ENCODE measurements at places on chromosomes 11 and 22.

GRCh38 chr11:30917859-30918478, 331.8 kb upstream of the MPPED2 start:
- DNase-seq: no peak

DNA sequence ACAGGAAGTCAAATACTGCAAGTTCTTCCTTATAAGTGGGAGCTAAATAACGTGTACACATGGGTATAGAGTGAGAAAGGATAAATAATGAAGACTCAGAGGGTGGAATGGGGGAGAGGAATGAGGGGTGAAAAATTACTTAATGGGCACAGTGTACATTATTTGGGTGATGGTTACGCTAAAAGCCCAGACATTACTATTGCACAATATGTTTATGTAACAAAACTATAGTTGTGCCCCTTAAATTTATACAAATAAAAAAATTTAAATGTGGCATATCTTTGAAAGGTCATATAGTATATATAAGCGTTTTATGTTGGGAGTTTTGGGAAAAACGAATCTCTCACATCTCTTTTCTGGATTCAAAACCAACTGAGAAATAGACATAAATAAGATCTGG, 96.1 kb downstream of the KIF18A start:
- no peak for DNase-seq

DNA sequence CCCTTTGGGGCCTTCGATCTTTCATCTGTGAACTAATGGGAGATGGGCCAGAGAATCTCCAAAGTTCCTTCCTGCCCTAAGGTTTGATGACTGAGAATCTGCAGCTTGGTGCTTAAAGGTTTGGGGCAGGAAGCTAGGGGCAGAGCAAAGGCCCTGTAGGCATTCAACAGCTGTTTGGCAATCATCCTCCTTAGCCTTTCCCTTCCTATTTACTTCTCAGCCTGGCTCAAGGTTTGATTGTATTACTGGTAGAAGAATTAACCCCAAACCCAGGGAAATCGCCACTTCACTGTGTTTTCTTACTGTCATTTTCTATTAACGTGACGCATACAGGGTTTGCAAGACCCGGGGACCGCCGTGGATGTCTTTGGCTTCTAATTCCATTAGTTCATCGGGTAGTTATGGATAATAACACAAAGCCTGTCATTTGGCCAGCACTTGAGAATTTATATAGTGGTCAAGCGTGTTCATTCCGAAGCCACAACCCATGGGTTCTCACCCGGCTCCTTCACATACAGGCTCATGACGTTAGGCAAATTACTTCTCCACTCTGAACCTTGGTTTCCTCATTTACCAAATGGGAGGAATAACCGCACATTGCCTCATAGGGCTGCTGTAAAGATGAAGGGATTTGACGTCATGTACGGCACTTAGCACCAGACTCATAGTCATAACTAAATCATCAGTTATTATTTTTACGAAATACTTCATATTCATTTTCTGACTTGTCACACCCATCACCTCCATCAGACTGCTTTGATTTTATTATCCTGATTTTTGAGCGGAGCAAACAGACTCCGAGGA, 158.1 kb downstream of the FBXO7 start:
- no peak for DNase-seq

GRCh38 chr11:26573896-26574295, 1.8 kb upstream of the MUC15 start:
- DNase-seq: no peak

DNA sequence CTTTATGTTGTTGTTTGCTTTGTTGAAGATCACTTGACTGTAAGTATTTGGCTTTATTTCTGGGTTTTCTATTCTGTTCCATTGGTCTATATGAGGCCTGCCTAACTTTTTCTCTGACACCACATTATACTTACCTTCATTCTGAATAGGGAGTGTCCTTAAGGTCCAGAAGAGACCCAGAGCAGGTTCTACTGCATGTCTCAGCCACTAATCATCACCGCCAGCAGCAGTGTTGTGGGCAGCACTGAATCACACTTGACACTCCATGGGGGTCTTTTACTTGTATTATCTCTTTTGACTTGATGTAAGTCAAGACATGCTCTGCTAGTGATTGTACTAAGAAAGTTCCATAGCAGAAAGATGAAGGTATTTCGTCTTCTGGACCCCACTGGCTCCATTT, 274.9 kb downstream of the TENM4 start:
- DNase-seq: no peak

DNA sequence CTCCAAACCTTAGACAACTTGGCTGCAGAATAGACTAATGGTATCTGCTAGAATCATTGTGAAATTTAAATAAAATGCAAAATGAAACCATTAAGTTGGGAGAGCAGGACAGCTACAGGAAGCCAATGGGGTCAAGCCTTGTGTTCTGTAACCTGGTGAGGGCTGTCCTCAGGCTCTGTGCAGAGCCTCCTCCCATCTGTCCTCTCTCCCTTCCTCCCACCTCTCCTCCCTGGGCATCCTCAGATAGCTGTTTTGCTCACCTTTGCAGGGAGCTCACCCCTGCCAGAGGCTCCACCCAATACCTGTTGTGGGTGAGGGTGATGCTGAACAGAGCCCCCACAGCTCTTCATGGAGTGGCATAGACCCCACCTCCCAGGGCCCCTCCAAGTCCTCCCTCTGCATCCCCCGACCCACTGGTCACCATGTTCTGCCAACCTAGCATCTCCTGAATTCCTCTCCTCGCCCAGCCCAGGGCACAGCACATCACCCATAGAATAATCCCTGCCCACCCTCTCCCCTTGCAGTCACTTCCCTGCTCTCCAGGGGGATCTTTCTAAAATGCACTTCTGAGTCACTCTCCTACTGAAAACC, 100.3 kb downstream of the PDE2A start:
- DNase-seq: no peak

GRCh38 chr11:110433393-110434333, 3.9 kb downstream of the FDX1 start:
- no peak for DNase-seq

GRCh38 chr22:44913198-44913983, 96.4 kb downstream of the PHF21B start:
- no peak for DNase-seq

DNA sequence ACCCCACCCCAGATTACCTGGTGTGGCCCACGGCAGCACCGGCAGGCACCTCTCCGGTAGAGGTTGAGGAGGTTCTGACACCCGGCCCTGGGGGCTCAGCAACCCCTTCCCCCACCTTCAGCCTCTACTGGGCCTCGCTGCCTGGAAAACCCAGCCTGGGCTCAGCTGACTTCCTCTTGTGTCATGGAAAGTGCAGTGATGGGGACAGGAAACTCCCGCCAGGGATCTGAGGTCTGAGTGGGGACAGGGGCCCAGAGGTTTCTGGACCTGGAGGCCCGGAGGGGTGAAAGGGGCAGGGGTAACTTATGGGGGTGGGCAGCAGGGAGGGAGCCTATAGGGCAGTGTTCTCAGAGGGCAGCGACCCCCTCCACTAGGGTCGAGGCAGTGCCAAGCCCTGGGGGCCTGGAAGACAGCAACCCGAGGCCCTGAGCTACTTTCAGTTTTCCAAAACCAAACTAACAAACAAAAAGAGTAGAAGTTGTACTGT, 10.0 kb upstream of the CD5 start:
- DNase-seq: no peak

All from AG09319 (cell line).